ENCODE measurements at places on chromosomes 7 and 10.

DNA sequence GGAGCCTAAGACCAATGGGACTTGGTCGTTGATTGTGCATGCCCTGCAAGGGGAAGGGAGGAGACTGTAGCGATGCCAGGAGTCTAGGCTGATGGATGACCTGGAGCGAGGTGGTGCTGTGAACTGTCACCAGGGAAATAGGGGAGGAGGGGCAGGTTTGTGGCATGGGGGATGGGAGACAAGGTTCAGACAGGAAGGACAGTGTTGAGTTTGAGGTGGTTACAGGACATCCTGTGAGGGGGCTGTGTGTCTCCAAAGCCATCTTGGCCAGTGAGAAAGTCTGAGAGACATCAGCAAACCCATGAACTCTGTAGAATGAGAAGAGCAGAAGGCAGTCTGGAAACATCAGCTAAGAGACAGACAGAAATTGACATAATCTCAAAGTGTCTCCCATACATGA is 38.5 kb upstream of the KDM7A start:
- no peak for DNase-seq

DNA sequence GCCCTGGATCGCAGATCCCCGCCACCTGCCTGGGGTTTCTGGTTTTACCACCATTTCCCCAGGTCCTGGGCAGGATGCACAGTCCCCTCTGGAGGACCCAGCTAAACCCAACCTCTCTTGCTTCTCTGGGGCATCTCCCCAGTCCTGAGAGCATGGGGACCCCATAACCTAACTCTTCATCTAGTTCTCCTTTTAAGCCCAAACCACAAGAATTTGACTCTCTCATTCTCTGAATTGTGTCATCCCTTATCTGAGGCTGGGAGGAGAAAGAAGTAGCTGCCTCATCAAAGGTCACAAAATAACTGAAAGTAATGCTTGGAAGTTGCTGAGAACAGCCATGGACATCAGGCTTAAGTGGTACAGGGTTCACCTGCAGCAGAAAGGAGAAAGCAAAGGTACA is 159.9 kb downstream of the FGFR2 start:
- DNase-seq, result no peak

- no peak for DNase-seq
Measured at GRCh38 chr7:64101943-64102655, 56.9 kb downstream of the ZNF727 start.

GRCh38 chr10:104842704-104843103 is 201.6 kb downstream of the SORCS3 start:
- DNase-seq, result no peak

GRCh38 chr10:102398172-102399020 is 2.9 kb downstream of the NFKB2 start:
- DNase-seq, result no peak

- no peak for DNase-seq
Measured at GRCh38 chr7:27156916-27157701, 634 bp upstream of the HOXA7 start.

- no peak for DNase-seq
Measured at GRCh38 chr7:96534221-96534620, 175.4 kb downstream of the SEM1 start.

GRCh38 chr7:117830422-117830954 is 42.8 kb downstream of the CTTNBP2 start:
- no peak for DNase-seq

DNA sequence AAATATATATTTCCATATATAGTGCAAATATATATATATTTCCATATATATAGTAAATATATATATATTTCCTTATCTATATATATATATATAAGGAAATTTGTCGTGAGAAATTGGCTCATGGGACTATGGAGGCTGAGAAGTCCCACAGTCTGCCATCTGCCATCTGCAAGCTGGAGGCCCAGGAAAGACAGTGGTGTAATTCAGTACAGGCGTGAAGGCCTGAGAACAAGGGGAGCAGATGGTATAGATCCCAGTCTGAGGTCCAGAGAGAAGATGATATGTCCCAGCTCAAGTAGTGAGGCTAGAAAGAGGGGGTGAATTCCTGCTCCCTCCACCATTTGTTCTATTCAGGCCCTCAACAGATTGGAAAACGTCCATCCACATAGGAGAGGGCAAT is 78.9 kb downstream of the MTPN start:
- DNase-seq, result no peak

GRCh38 chr10:97434055-97434454 is 8.1 kb downstream of the PGAM1 start:
- no peak for DNase-seq

DNA sequence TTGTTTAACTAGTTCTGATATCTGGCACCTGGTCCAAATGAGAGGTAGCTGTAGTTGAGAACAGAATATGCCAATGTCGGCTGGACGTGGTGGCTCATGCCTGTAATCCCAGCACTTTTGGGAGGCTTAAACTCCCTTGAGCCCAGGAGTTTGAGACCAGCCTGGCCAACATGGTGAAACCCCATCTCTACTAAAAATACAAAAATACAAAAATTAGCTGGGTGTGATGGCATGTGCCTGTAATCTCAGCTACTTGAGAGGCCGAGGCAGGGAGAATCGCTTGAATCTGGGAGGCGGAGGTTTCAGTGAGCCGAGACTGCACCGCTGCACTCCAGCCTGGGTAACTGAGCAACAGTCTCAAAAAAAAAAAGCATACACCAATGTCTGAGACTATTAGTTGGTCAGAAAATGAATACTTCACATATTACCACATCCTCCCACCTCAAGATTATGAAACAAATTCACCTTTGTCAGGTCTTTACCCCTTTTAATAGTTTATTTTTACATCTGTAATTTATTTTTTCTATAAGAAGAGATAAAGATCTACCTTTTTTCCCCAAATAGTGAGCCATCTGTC is 38.8 kb downstream of the EPC1 start:
- no peak for DNase-seq

DNA sequence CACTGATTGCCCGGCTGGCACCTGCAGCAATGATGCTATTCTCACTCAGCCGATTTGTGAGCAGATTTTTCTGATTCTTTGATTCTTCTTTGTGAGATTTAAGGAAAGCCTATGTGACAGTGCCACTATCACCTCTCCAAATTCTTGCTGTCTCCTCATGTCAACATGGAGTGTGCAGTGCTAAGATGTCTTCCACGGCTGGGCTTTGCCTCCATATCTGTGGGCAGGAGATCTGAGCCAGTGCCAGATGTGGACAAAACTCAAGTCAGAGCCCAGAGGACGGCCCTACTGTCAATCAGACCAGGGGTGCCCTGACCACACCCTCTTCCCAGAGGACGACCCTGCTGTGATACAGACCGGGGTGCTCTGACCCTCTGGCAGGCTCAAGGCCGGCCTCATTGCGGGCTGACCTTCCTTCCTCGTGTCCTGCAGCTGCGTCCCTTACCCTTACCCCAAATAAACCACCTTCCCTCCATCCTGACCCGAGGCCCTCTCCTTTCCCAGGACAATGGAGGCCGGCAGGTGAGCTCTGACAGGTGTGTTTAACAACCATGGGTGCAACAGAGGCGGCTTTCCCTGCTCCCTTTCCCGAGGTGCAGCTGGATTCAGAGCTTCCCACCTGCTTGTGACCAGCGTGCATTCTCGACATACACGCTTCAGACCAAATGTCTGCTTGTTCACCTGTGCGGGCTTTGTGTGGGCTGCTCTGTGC is 221.4 kb downstream of the ADARB2 start:
- DNase-seq, result no peak

- DNase-seq, result peak; percentile 4
Measured at GRCh38 chr7:101555269-101555920, 73.7 kb downstream of the MYL10 start.

GRCh38 chr10:25169740-25170139 is 5.1 kb upstream of the GPR158 start:
- DNase-seq, result no peak

DNA sequence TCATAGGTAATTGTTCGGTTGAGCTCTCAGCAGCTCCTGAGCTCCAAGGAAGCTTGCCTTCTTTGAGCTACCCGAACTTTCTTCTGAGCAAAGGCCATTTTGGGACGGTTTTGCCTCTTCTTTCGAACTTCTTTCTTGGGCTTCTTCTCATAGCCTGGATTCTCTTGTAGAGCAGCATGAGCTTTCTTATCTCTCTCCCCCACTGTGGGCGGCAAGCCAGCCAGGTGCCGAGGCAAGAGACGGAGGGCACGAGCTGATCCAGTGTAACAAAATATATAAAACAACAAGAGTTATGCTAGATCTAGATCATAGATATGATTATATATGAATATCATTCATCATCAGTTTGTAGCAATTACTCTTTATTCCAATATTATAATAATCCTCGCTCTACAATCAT is 16.5 kb upstream of the KNDC1 start:
- no peak for DNase-seq

Measured in K562 (cell line).